ENCODE measurements at places on chromosomes 7 and 10.

DNA sequence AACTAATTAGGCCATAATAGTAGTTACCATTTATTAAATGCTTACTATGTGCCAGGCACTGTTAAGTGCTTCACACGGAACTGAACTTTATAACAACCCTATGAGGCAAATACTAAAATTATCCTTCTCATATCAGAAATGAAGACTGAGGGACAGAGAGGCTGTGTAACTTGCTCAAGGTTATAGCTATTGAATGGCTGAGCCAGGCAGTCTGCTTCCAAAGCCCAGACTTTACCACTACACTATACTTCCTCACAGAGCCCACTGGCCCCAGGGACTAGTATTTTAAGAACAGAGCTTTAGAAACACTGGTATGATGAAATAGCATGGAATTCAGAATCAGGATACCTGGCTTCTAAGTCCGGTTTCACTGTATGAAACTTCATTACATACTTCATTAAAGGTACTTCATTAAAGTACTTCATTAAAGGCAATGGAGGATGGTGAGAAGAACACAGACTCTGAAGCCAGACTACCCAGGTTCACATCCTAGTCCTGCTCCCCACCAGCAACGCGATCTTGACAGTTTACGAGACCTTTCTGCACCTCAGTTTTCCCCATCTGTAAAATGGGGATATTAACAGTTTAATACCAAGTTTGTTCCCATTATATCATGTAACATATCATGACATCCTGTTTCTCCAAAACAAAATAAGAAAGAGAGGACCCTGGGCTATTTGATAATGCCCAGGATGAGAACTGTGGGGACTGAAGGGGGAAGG is 19.6 kb downstream of the ANXA11 start:
- DNase-seq, result no peak
- H3K36me3 ChIP-seq, result no peaks in the 10 kb centered on the region
- H3K4me1 ChIP-seq, result peaks cover 6% of the 10 kb centered on the region
- H3K4me3 ChIP-seq, result no peak overlapping the region
- H3K27me3 ChIP-seq, result no peaks in the 10 kb centered on the region
- no peak overlapping the region for H3K27ac ChIP-seq

GRCh38 chr7:93756890-93757289 is 133.7 kb downstream of the TFPI2 start:
- no peak overlapping the region for H3K27ac ChIP-seq
- no peak overlapping the region for H3K4me3 ChIP-seq
- no peaks in the 10 kb centered on the region for H3K27me3 ChIP-seq
- H3K36me3 ChIP-seq, result no peaks in the 10 kb centered on the region
- no peak for DNase-seq

DNA sequence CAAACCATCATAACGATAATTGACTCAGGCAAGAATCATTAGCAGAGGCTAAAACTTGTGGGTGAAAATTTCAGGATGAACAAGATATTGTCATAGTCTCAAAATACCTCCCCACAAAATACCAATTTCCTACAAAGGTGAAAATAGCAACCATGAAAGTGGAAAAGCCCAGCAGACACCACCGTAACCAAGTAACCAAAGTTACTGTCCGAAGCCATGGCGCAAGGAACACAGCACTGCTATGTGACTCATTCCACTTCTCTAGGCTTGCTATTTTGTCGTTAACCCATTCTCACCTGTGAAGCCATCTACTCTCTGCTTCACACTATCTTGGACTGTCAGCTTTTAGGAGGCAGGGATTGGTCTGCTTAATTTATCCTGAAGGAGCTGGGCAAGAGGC is 113.8 kb upstream of the CACUL1 start:
- no peaks in the 10 kb centered on the region for H3K27me3 ChIP-seq
- no peak for DNase-seq
- peaks cover 2% of the 10 kb centered on the region for H3K4me1 ChIP-seq
- no peak overlapping the region for H3K4me3 ChIP-seq
- H3K36me3 ChIP-seq, result no peaks in the 10 kb centered on the region

- no peaks in the 10 kb centered on the region for H3K4me1 ChIP-seq
- DNase-seq, result peak; percentile 74
- H3K4me3 ChIP-seq, result peak overlapping the region; percentile 90
- H3K36me3 ChIP-seq, result no peaks in the 10 kb centered on the region
These were observed 493 bp downstream of the ZMIZ2 start for GRCh38 chr7:44748948-44749731.

- no peak overlapping the region for H3K4me3 ChIP-seq
- no peaks in the 10 kb centered on the region for H3K4me1 ChIP-seq
These were observed 96.4 kb downstream of the CUX1 start for GRCh38 chr7:101913851-101914250.

DNA sequence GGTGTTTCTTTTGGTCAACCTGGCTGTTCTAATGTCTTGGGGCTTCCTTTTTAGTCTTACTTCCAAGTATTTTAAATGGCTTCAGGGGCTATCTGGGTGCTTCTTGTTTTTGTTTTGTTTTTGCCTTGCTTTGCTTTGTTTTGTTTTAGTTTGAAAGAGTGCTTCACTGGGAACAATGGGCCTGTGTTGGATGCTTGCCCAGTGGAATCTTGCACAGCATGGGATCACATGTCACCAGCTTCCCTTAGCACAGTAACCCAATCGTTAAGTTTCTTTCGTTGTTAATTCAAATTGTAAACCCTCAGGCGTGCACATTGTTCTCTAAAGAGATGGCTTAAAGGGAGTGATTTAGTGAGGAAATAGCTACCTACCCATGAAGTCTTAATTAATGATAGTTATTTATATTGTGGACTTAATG is 8.9 kb downstream of the COL17A1 start:
- no peaks in the 10 kb centered on the region for H3K27me3 ChIP-seq
- no peaks in the 10 kb centered on the region for H3K4me1 ChIP-seq
- H3K27ac ChIP-seq, result no peak overlapping the region
- DNase-seq, result no peak

DNA sequence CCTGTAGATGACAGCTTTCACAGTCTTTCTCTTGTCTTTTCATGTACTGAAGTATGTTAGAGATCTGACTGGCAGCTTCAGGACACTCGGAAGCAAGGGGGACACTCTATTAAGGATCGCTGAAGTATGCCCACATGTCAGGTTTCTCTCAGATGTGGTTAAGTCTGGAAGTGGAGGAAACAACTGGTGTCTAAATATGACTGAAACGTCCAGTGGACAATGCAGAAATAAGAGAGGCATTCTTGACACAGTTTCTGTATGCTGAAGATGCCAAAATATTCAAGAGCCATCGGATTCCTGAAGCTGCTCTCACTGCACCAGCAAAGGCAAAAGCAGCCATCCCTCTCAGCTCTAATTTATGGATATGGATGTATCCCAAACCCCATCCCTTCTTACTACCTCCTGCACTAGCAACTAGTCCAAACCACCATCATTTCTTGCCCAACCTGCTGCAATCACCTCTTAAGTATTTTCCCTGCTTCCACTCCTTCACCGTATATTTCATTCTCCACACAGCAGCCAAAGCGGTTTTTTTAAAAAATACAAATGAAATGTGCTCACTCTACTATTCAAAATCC is 113.4 kb downstream of the REEP3 start:
- H3K27me3 ChIP-seq, result no peaks in the 10 kb centered on the region
- no peaks in the 10 kb centered on the region for H3K4me1 ChIP-seq
- no peak overlapping the region for H3K27ac ChIP-seq

GRCh38 chr7:82049891-82050533 is 280.2 kb upstream of the HGF start:
- no peak for DNase-seq
- no peaks in the 10 kb centered on the region for H3K36me3 ChIP-seq
- H3K4me1 ChIP-seq, result no peaks in the 10 kb centered on the region
- no peak overlapping the region for H3K27ac ChIP-seq
